ENCODE measurements at places on chromosomes 1 and 21.

- no peak for DNase-seq
Observed at GRCh38 chr1:175599212-175599705, 144.1 kb downstream of the TNR start.

- no peak for DNase-seq
Observed at GRCh38 chr21:25885405-25885804, 150.6 kb downstream of the GABPA start.

GRCh38 chr1:104341944-104342343 lies 592.2 kb downstream of the AMY1C start:
- no peak for DNase-seq

DNA sequence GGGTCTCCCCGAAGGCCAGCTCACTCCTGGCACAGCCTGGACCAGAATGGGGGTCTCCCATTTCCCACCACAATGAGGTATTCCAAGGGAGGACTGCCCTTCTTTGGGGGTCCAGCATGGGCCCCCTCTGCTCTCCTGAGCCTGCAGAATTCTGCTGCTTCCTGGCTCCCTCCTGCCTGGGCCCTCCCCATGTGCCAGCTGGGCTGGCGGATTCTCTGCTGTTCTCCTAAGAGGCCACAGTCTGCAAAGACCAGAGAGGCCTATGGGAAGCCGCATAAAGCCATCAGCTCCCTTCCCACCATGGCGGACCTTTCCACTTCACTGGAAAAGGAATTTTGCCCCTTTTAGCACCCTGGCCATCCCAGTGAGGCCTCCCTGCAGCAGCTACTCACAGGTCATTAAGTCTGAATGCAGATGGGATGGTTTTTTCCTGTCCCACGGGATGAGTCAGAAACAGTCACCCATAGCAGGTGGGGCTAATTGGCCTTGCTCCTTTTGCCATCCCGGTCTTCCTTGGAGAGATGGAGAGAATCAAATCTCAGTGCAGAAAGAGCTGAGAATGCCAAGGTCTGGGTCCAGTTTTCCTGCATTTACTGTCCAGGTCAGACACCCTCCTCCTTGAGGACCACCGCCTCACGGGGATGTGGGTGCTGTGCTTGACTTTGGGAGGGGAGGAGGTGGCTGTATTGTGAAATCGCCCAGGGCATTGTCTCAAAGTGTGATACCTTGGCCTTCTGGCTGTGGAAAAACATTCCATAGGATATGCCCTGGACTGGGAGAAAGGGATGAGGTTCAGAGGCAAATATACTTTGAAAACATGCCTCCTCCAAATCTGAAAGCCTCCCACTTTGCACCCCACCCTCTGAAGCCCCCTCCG lies 23.2 kb downstream of the MYBPH start:
- DNase-seq = no peak

DNA sequence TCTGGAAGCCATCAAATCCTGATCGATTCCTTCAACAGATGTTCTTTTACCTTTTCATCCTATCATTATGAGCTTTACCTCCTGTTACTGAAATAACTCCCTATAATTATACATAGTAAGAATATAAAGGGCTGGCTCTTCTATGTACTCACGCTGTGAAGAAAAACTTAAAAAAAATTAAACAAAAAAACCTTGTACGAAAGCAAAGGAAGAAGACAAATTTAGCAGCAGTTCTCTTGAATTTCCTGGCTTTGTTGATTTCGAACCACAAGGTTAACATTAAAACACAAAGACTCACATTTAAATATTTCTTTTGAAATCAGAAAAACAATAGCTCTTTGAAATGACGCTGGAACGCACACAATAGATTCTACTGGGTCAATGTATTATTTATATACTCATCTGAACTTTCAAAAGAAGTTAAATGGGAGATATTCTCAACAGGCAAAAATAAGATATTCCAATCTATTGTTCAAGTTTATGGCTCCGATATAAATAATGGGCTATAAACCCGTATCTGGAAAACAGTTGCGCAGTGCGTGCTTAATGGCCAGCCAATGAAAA lies 13.6 kb upstream of the SPEN start:
- DNase-seq = no peak

GRCh38 chr21:16211339-16212303 lies 481.8 kb downstream of the USP25 start:
- DNase-seq = no peak

DNA sequence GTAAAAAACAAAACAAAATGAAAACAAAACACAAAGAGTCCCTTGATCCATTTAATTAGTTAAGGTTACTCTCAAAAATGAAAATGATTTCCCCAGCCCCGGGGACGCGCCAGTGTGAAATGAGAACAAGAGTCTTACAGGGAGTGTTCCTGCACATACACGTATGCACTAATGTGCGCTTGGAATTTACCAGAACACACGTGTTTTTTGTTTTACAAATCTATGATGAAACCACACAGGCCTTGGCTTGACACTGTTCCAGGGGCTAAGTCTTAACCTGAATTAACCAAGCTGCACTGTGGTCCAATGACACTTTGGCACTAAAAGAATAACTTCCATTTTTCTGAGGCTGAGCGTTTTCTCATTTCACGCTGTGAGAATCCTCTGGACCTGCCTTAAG lies 63.7 kb downstream of the SLC45A1 start:
- no peak for DNase-seq

GRCh38 chr1:228354390-228355320 lies 52.0 kb downstream of the TRIM11 start:
- no peak for DNase-seq

DNA sequence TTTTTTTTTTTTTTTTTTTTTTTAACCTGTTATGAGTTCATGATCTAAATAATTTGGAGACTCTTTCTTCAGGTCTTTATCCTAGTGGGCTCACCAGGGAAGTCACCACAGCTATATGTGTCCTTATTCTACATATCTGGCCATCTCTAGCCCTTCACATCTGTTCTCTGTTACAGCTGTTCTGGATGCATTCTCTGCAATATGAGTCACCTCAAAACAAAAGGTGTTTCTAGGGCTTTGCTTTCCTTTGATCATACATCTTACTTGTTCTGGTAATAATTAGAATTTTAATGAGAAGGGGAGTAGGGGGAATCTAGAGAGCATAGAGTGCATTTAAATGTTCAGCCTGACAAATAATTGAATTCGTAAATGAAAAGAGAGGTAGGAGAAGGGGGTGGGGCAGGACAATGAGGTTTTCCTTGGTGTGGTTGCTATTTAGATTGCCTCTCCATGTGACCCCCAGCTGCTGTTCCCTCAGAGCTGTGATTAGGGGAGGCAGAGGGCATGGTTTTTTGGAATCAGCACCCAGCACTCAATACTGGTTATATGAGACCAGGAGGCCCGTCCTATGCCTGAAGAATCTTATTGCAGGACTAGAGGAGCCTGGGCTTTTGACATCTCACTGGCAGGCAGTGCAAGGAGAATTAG lies 8.0 kb downstream of the SYT6 start:
- DNase-seq = no peak

GRCh38 chr1:228410671-228411070 lies 4.0 kb upstream of the TRIM11 start:
- no peak for DNase-seq

DNA sequence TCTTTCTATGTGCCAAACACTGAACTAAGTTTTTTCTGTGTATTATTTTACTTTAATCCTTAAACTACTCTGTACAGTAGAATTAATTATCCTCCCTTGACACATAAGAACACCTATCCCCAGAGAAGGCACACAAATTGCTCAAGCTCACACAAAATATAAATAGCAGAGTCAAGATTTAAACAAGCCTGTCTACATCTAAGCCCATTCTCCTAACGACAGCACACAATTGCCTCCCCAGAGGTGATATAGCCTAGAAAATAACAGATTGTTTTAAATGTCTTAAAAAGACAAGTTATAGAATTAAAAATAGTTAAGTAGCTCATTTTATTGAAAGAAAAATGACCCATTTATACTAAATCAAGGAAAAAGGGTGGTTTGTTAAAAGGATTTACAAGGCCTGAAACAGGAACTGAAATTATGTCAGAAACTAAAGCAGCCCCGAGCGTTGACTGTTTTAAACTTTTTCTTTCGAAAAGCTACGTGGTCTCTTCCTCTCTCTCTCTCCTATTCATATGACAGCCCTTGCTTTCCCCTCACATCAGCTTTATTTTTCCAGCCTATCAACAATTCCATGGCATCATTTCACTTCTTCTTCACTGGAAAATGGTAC lies 30.5 kb downstream of the TNFSF18 start:
- DNase-seq = no peak

DNA sequence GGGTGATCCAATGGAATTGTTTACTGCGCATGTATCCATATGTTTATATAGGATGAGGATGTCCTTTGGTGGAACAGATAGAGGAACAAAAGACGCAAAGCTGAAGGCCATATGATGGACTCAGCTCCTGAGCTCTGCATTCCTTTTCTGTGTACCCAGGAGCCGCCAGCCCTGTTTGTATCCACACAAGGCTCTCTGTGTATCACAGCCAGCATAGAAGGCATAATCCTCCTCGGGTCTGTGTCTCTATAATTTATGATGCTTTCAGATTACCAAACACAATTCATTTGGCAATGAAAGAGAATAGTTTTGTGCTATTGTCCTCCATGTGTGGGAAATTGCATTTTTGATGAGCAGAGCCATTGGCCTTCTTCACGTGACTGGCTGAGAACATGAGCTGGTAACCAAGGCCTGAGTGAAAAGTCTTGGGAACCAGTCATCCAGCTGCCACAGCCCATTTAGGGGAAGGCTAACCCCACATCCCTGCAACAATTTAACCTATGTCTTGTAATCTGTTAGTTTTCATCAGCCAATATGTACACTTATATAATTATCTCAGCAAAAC lies 119.2 kb downstream of the PBX1 start:
- no peak for DNase-seq

- DNase-seq = no peak
Observed at GRCh38 chr1:58941471-58942289, 157.8 kb upstream of the JUN start.

GRCh38 chr1:212188599-212189351 lies 96.4 kb upstream of the PPP2R5A start:
- no peak for DNase-seq

DNA sequence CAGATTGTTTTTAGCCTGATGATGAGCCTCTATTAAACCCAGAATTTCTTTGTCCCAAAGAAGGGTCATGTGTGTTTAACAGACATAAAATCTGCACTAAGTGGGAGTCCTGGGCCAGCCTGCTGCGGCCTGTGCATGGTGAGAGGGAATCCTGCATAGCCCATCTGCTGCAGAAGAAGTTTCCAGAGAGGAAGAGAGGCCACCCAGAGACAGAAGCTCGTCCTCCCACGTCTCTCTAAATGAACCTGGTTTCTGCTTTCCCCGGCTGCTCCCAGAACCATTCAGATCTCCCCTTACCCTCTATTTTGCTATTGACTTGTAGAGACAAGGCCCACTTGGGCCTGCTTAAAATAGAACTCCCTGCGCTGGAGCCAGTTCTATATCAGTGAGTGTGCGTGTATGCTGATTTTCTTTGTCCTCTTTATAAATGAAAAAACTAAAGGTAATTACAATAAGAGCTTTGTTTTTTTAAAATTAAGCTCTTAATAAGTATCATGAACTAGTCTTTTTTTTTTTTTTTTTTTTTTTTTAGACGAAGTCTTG lies 142.8 kb upstream of the RAB4A start:
- no peak for DNase-seq

DNA sequence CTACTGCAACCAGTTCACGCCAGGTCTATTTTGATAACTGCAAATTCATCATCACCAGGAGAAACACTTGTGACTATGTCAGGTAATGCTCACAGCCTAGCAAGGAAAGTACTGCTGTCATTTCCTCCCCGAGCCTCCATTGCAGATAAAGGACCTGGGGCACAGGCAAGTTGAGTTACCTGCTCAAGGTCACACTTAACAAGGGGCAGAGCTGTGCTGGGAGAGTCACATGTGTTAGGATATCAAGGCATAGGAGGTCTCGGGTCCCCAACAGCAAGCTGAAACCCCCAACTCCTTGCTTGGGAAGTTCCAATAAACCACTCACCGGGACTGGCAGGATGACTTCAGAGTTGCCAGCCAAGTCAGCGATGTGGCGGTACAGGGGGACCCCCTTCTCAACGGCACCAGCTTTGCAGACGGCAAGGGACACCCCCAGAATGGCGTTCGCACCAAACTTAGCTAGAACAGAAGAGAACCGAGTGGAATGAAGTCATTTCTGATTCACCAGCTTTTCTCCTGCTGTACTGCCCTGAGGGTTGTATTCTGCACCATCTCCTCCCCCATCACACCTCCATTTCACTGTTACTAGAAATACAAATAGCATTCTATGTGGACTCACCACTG lies 11.6 kb downstream of the ENO1 start:
- no peak for DNase-seq

DNA sequence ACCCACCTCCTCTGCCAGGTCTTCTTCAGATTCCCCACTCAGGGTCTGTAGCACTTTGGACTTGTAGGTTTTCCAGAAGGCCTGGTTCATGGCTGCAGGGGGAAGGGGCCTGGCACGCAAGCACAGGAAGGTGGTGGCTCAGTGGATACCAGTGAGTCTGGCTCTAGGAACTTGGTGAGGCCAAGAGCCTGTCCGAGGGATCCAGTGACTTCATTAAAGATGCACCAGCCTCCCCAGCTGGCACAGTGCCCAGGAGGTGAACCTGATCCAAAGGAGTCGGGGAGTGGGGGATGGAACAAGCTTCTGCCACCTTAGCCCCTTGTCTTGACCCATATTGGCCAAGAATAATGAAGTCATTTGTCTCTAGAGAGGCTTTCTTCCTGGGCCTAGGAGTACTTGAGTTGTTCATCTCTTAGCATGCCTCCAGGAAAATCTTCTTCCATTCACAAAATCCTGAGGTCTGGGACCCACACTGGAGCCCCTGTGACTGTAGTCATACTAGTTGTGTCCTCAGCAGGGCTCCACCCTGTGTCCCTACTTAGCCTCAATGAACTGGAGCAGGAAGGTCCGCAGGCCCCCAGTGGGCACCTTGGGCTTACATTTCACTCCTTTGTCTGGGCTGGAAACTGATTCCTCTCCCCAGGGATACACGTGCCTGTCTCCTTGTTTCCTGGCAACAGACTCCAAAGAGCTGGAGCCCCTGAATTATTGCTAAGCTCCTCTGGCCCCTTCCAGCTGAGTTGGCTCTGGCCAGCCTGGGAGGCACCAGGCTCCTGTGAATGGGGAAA lies at the start of gene C1orf232:
TSS of gene C1orf232 (minus strand) at position 554 of the 788 bp plus-strand sequence. CDS start at position 90, 464 bp downstream.
- DNase-seq = no peak

DNA sequence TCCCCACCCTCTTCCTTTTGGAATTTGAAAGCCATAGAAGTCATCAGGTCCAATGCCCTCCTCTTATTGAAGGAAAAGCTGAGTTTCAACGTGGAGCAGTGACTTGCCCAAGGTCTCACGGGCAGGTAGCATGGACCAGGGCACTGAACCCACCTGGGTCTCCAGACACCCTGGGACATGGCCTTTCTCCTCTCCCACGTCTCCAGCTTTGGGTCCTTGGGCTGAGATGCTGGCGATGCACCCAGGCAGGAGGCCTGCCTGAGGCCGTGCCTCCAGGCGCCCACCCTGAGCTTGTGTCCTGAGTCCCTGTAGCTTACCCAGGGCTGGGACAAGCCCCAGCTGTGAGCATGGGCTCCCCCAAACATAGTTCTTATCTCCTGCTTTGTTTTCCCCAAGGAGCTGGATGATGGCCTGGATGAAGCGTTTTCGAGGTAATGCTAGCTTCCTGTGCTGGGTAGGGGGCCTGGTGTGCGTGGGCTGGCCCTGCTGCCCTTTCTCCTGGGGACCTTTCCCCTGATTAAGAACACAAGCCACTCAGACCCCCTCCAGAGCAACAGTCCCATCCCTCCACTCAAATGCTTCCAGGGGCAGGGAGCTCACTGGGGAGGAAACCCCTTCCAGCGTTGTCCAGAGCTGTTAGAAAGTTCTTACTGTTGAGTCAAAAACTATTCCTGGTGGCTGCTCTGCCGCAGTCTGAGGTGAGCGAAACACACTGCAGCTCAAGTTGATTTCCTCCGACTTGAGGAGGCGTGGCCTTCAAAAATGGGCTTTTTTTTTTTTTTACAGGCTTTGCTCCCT lies 21.6 kb downstream of the LDLRAP1 start:
- no peak for DNase-seq

GRCh38 chr1:54163051-54163450 lies 10.3 kb upstream of the CDCP2 start:
- no peak for DNase-seq
